Psoas muscle (tissue), 8 donors: ENCODE measurements at places on chromosomes 1 and 21. TPM values are rescaled to one million over a fixed set of nuclear protein-coding genes. Genes with fewer than 3 reads are reported as not detected.

- DNase-seq: no peak
Measured at GRCh38 chr1:76279101-76279748, 204.7 kb downstream of the ST6GALNAC3 start.

GRCh38 chr1:171623651-171624331 is 1.7 kb downstream of the MYOCOS start:
- DNase-seq: no peak

GRCh38 chr1:112700290-112701226 is 6.4 kb downstream of the RHOC start:
- DNase-seq: peak; percentile 95

Gene TNFAIP8L2
- total RNA-seq: 0.56 TPM

Gene RLF
- 16.4 TPM for total RNA-seq

Gene NBPF11
- total RNA-seq: 1.4 TPM

DNA sequence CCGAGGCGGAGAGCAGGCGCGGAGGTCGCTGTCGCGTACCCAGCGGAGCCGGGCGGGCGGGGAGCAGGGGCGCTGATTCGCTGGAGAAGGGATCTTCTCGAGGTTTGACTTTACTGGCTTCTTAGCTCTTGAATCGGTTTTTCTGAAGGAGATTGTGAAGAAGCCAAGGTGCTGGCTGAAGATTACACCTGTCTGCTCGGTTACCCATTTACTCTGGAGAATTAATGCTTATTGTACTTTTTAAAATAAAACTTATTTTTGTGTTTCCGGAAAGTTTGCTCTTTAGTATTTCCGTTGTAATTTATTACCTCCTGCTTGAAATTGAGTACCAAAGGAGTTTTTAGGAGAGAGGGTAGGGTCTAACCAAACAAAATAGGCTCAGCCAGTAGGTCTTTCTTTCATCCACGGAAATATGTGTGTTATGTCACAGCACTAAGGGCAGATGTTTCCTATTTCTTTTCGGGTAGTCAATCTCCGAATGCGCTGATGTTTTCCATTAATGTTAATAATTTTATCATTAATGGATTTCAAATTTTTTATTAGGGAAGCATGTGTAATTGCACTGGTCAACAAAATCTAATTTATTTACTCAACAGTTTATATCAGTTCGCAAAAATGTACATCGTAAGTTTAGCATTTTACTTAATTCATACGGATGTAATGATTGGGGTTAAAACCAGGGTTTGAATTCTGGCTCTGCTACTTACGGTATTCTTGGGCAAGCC is 510 bp upstream of the GNG5 start:
- no peak for DNase-seq
